RCC 7860 (cell line): ENCODE measurements at places on chromosomes 13 and 19.

DNA sequence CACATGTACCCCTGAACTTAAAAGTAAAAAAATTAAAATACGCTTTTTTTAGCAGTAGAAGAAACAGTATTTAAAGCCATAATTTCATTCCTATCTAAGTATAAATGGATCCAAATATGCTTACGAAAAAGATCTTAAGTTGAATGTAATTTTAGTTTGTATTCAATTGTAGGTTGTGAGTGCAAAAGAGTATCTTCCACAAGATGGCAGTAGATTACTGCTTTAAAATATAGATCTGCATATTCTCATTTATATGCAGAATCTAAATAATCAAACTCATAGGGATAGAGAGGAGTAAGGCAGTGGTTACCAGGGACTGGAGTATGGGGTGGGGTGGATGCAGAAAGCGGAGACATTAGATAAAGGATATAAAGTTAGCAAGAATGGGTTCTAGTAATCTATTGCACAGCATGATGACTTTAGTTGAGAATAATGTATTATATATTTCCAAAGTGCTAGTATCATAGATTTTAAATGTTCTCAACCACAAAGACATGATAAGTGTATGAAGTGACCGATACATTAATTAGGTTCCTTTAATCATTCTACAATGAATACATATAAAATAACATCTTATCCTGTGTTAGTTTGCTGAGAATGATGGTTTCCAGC lies 14.2 kb downstream of the OR7A17 start:
- peak; percentile 23 for DNase-seq

GRCh38 chr19:38831142-38831605 lies 420 bp downstream of the ECH1 start:
- peak; percentile 96 for DNase-seq

DNA sequence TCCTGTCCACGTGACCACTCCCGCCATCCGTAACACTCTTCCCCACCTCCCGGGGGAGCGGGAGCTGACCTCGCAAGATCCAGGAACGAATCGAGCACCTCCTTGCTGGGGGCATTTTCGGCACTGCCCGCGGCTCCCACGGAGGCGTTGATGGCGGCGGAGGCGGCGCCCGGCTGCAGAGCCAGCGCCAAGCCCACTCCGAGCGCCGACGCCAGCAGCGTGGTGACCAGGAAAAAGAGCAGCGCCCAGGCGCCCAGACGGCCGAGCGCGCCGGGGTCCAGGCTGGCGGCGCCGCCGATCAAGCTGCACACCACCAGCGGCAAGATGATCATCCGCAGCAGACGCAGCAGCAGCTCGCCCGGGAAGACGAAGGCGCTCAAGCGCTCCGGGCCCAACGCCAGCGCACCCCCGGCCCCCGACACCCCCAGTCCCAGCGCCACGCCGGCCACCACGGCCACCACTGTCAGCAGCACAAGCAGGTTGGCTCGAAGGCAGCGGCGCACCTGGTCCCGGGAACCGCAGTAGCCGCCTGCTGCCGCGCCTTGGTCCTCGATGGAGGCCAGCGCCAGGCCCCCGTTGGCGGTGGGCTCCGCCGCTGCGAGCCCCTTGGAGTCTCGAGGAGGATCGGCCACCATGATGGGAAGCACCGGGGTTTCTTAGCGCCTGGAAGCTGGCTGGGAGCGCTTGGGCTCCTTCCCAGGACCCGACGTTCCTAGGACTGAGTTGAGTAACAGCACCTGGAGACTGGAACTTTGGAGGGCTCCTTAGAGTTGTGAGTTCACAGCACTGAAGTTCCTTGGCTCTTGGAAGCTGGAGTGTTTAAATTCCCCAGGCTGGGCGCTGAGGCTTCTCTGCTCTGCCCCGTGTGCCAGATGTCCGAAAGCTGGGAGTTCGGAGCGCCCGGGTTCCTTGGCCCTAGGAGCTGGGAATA lies 798 bp downstream of the SLC1A5 start:
- peak; percentile 41 for DNase-seq

DNA sequence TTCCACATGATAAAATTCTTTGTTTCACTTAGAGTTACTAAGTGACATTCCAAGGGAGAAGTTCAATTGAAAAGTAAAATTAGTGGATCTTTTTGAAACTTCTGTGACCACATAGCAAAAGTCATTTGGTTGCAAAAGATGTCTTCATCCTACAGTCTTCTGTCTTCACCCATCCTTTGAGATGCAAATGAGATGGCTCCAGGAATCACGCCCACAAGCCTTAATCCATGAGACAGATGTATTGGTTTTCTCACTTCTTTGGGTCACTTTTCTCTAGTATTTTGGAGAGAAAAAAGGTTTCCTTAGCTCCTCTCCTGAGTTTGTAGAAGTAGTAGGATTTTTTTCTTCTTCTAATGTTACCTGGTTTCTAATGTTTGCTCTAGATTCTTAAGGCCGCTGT lies 259.5 kb upstream of the SLC10A2 start:
- no peak for DNase-seq

DNA sequence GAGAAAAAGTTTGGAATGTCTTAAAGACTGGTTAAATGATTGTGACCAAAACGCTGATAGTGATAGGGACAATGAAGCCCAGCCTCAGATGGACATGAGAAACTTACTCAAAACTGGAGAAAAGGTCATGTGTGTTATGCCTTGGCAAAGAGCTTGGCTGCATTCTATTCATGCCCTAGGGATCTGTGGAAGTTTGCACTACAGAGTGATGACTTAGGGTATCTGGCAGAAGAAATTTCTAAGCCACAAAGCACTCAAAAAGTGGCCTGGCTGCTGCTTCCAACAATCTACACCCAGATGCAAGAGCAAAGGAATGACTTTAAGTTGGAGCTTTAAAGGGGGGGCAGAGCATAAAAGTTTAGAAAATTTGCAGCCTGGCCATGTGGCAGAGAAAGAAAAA lies 521.3 kb downstream of the UQCRFS1 start:
- no peak for DNase-seq

DNA sequence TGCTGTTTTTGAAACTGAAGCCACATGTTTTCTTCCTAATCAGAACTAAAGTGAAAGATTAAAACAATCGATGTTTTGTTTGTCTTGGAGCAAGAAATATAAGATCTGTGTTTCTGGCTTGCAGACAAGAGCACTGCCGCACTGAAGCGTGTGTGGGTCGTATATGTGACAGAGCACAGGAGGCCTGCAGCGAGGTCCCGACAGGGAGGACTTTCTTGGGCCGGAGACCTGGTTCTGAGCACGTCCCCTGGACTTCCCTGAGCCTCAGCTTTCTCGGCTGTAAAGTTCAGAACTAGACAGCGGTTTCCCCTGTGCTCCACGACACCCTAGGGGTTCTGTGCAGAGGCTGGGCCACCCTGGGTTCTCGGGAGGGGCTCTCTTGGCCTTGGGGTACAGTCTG lies 60.5 kb downstream of the GADD45B start:
- no peak for DNase-seq

- DNase-seq: no peak
Measured at GRCh38 chr13:36217456-36217855, 3.1 kb upstream of the SOHLH2 start.

DNA sequence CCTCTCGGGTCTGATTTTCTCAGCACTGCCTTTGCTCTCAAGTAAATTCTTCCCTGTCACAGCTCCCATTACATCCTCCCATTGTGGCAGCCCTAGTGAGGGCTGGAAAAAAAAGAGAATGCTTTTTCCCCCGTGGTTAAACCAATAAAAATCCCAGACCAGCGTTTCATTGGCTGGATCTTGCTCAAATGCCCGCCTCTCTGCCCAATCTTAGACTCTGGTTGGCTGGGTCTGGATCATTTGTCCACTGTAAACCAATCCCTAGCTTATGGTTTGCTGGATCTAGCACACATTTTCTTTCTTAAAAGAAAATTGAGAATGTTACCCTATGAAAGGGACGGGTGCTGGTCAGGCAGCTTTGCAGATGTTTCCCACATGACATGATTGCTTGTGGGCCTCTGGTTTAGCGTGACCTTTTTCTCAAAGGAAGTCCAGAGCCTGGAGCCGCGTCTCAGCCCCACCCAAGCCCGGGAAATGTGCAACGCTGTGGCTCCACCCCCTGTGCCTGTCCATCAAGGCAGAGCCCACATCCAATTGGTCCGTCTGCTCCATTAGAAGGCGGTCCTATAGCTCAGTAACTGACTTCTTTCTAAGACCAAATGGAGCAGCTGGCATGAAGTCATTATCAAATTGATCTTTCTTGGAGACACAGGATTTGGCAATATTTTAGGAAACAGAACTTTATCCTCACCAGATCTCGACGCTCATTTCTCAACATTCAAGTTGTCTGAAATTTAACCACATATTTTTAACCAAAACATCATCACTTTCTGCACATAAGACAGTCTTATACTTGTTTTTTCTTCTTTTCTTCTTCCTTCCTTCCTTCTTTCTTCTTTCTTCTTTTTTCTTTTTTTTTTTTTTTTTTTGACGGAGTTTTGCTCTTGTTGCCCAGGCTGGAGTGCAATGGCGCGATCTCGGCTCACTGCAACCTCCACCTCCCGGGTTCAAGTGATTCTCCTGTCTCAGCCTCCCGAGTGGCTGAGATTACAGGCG lies 2.6 kb upstream of the MCEMP1 start:
- peak; percentile 5 for DNase-seq

- DNase-seq: no peak
Measured at GRCh38 chr19:32201636-32202051, 143.8 kb upstream of the ZNF507 start.
